ENCODE measurements at places on chromosomes 11 and 22. TPM values are rescaled to one million over a fixed set of nuclear protein-coding genes. Genes with fewer than 3 reads are reported as not detected.

DNA sequence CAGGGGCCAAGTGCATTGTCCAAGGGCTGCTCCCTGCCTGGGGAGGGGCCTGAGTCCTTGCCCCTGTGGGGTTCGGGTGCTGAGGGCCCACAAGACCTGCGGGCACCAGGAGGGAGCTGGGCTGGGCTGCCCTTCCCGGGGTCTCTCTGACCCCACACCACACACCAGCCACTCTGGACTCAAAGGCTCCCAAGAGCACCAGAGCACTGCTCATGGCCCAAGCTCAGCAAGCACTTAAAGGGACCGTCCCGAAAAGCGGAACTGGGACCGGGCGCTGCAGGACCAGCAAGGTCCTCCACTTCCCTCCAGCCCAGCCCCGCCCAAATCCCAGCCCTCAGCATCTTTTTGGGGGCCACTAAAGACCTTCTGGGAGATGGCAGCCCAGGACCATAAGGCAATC, 5.3 kb downstream of the LSP1 start:
- no peak for DNase-seq

DNA sequence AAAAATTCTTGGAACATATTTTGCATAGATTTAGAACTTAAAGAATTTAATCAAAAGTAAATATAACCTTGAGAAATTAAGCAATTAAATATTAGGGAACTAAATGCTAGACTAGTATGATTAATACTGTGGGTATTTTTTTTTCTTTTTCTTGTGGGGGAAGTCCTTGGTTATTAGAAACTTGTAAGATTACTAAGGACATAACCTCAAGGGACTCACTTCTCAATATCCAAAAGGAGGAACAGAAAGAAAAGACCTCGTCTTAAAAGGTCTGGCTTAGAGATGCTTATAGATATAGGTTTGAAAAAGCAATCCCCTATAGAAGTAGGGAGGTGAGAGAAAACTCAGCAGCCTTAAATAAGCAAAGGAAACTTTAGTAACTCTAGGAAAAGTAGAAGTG, 368.5 kb downstream of the INSC start:
- DNase-seq: no peak

MIOX gene
- total RNA-seq: 1.9 TPM

ZNF143 gene
- total RNA-seq: 38.2 TPM

INPP5J gene
- 0.91 TPM for total RNA-seq

DNA sequence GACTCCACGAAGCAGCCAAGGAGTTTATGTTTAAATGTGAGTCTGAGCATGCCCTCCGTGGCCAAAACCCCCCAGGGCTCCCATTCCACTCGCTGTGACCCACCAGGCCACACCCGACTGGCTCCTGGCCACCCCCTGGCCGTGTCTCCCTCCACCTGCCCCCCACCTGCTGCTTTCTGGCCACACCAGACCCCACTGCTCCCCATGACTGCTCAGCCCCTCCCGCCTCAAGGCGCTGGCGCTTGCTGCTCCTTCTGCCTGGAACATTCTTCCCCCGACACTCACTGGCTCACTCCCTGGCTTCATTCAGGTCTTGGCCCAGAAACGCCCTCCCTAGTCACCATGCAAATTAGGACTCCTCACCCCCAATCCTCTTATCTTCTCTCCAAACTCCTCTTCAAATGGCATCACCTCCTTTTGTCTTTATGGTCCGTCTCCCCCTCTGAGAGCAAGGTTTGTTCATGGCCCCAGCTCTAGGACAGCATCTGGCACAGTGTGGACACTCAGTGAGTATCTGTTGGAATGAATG, 72.2 kb downstream of the EFCAB6 start:
- DNase-seq: no peak

SEPTIN3 gene
- total RNA-seq: 2.8 TPM

OR5B21 gene
- not detected for total RNA-seq
